Fibroblast of lung (primary cell): ENCODE measurements at places on chromosomes 1 and 21. TPM values are rescaled to one million over a fixed set of nuclear protein-coding genes. Genes with fewer than 3 reads are reported as not detected.

Gene SHISA4
- 15.4 and 27.1 TPM in 2 replicates for total RNA-seq

DNA sequence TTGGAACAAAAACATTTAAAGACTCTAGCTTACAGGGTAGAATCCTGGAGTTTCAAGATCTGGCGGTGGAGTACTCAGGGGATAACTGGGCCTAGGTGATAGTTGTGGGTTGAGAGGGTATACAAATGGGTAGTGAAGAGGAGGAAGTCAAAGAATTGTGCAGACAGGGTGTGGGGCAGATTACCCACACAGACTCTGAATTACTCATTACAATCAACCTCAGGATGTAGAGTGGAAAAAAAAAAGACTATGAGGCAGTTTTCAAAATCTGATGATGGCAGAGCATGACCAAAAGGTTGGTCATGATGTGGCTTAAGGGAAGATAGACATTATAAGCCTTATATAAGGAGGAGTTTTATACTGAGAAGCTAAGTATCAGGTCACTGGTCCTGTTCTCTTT lies 44.1 kb upstream of the GLIS1 start:
- no peak for DNase-seq

- no peak for DNase-seq
Observed at GRCh38 chr1:244369256-244370057, 82.3 kb downstream of the ADSS2 start.

Gene TLCD4
- 0.51 and 2.1 TPM in 2 replicates for total RNA-seq

Gene FUCA1
- 8.7 and 9.7 TPM in 2 replicates for total RNA-seq

- peak; percentile 89 for DNase-seq
Observed at GRCh38 chr1:199490769-199491527, 536.6 kb upstream of the NR5A2 start.

DNA sequence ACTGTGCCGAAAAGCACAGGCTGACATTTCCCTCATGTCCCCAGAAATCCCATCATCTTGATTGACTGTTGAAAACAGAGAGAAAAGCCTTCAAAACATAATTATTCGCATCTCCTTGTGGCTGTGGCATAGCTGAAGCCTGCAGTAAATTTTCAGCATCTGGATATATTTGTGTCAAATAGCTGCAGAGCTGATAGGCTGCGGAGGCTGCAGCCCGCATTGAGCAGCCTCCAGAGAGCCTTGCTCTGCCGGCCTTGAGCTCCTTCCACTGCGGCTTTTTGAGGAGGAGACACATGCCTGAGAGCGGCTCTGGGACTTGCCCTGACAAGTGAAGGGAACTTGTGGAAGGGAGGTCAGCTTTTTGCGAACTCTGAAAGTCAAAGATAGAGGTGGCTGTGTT lies 144.7 kb downstream of the RYR2 start:
- no peak for DNase-seq

DNA sequence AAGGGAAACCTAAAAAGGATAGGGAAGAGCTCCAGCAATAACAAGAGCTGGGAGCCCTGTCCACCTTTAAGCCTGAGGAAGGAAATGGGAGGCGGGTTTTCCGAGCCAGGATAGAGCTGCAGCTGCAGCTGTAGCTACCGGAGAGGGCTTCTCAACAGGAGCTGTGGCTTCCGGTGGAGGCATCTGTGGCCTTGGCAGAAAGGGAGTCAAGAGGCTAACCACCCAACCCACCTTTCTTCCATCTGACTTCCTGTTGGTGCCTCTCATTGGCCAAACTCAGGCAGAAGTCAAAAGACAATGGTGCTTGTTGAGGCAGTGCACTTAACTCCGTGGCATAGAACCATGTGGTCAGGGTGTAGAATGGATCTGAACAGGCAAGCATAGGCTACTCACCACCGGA lies 313.1 kb upstream of the DAB1 start:
- DNase-seq, result no peak

- no peak for DNase-seq
Observed at GRCh38 chr1:180230416-180230790, 339 bp downstream of the LHX4 start.

GRCh38 chr1:59125676-59126320 lies 171.1 kb upstream of the FGGY start:
- peak; percentile 71 for DNase-seq

- DNase-seq, result peak; percentile 36
Observed at GRCh38 chr21:41766883-41767605, at the start of gene RIPK4. TSS of gene RIPK4 (minus strand) at chr21:41767052. CDS start at chr21:41767041, 11 bp downstream.

DNA sequence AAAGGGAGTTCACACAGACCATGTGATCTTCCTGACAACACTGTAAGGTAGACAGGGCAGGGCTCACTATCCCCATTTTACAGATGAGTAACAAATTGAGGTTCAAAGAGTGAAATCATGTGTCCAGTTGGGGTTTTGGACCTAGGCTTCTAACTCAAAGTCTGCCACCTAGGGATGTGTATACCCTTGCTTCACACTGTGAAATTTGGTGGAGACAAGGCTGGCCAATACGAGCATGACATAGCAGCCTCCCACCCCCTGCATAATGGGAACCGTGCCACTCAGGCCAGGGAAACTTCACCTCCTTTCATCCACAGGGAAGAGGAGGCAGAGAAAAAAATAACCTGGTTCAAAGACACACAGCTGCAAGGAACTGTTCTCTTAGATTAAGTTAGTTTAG lies 6.8 kb downstream of the IQGAP3 start:
- no peak for DNase-seq

DNA sequence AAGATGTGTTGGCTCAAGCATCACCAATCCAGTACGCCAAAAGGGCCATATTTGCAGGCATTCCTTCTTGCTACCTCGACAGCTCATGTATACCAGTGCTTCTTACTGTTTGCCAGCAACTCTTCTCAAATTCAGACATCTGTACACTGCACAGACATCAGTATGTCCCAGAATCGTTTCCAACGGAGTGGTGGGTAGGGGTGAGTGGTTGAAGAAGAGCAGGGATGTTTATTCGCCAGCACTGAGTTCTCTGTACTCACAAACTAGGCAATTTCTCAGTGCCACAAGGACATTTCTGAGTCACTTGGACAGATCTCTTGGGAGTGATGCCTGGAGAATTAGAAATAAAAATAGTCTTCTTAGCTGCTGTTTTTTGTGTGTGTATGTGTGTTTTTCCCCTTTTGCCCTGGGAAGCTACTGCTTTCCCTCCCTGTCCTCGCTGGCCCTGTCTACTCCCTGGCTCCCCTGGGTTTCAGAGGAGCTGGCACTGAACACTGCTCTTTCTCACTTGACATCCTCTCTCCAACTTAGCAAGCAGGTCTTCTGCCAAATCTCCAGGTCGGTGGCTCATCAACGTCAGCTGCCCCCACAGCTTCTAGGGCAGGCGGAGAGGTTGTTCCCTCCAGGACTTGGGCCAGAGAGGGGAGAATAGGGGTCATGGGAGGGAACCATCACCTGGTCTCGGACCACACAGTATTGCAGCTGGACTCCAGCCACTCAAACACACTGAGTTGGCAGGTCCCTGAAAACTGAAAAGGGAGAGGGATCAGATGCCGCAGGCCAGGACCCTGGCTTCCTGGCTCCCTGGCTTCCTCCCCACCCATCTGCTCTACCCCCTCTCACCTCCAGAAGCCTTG lies 90.5 kb downstream of the NMNAT2 start:
- DNase-seq, result no peak

DNA sequence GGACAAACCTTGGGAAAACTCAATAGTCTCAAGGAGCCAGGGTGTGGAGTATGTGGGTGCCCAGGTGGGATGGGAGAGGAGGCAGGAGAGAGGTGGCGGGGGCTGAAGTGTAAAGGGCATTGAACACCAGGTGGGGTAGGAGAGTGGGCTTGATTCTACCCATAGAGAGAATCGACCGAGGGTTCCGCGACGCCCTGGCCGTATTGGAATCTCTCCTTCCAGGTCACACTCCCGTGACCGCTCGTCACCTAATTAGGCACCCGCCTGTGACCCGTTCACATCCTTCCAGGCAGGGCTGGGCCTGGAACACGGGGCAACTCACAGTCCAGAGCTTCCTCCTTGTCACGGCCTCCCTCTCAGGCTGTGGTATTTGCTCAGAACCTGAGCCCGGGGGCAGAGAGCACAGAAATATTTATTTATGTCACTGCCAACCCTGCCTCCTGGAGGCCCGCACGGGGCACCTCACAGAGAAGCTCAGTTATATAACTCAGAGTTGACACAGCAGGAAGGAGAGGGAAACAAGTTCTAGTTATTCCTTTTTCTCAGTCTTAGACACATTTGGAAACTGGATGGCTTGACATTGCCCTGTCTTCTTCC lies 12.0 kb downstream of the NCMAP start:
- DNase-seq, result no peak

DNA sequence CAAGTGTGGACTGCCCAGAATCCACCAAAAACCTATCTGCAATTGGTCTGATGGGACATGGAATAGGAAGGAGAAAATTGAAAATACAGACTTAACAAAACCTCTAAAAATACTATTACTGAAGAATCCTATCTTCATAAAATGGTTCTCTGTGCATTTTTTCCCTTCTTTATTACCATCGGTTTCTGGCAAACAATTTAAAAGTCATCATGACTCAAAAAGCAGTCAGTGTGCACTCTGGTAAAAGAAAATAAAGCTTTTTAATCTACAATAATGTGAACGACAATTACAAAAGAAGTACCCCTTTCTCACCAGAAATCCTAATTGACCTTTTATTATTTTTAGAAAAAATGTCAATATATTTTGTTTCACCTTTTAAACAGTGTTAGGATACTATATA lies 186.3 kb downstream of the TPR start:
- DNase-seq, result peak; percentile 9

Gene LCE5A
- not detected in 2 replicates for total RNA-seq

GRCh38 chr1:153661111-153661708 lies 2.7 kb downstream of the SNAPIN start:
- DNase-seq, result peak; percentile 82

DNA sequence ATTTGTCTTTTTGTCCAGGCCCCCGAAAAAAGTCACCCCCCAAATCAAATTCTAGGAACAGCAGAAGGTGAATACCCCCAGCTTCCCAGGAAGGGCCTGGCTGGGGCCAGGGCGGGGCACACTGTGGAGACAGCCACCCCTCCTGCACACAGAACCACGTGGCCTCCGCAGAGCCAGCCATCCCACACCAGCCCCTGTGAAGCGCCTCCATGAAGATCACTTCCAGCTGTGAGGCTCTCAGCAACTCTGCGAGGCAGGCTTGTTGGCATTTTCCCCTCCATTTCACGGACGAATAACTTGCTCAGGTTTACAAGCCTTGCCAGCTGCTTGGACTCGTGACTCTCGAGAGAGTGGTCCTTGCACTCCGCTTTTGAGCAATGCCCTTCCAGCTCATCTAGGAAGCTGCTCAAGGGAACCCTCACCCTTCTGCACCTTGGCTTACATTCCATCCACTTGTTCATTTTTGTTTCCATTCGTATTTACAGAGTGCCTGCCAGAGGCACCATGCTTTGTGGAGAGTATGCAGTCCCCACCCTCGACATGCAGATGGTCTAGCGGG lies 48.2 kb downstream of the SYT6 start:
- DNase-seq, result no peak

GRCh38 chr1:228005511-228006033 lies 1.2 kb upstream of the WNT3A start:
- DNase-seq, result no peak

DNA sequence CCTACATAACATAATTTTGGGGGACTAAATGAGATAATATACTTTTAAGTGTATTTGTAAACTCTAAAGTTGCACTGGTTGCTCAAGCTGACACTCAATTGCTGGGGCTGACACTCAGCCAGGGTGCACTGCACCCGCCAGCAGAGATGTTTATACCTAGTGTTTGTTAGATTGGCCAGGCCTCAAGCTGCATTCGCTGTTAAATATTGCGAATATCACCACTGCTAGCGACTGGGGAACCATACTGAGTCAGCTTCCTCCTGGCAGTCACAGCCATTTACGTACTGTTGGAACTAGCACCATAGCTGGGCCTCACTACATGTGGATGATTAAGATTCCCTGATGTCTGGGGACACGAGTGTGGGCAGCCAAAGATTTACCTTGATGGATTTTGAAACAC lies 12.7 kb upstream of the RWDD3 start:
- no peak for DNase-seq

Gene S100A14
- total RNA-seq, result 0.26 and 0.33 TPM in 2 replicates
